Smooth muscle cell of the umbilical artery (primary cell): ENCODE measurements at places on chromosomes 6 and 20. TPM values are rescaled to one million over a fixed set of nuclear protein-coding genes. Genes with fewer than 3 reads are reported as not detected.

AKAP12 gene
- 47.5 and 99.7 TPM in 2 replicates for total RNA-seq

FIG4 gene
- total RNA-seq = 25.5 and 33.6 TPM in 2 replicates

USP49 gene
- total RNA-seq = 2.1 and 3.1 TPM in 2 replicates

PGC gene
- total RNA-seq = not detected in 2 replicates

CLDN20 gene
- total RNA-seq = not detected in 2 replicates

VARS2 gene
- total RNA-seq = 11.6 and 26.8 TPM in 2 replicates

PI3 gene
- total RNA-seq = not detected in 2 replicates

BTN1A1 gene
- not detected in 2 replicates for total RNA-seq

TEAD3 gene
- 8.9 and 14.1 TPM in 2 replicates for total RNA-seq

IL17A gene
- total RNA-seq = not detected in 2 replicates

SPDEF gene
- not detected in 2 replicates for total RNA-seq
